ENCODE measurements at places on chromosomes 5 and 9.

DNA sequence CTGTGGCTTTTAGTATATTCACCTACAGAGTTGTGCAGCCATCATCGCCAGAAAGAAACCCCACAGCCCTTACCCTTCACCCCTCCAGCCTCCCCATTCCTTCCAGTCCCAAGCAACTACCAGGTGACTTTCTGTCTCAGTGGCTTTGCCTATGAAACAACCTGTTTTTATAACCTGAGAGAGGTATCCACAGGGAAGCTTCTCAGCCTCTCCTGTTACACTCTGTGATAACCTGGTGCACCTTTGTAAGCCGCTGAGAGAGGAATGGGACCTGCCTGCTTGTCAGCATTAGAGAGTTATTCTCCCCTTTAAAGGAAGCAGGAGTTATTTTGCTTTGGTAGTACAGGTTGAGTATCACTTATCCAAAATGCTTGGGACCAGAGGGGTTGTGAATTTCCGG, 93.6 kb downstream of the TRIO start:
- DNase-seq: no peak

DNA sequence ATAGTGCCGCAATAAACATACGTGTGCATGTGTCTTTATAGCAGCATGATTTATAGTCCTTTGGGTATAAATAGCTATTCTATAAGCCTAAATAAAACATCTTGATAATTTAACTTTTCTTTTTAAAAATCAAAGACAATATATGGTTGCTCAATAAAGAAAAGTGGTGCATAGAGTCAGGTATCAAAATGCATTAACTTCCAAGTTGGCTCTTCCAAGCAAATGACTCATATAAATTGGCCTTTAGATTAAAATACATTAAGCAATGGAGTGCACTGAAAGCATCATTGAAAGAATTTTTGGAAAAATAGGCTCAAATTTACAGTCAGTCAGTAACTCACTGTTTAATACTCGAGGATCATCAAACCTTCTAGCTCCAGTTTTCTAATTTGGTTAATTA, 106.6 kb downstream of the PLCXD3 start:
- DNase-seq: no peak

- DNase-seq: no peak
These were observed 420.5 kb upstream of the CD180 start for GRCh38 chr5:67617051-67617450.

GRCh38 chr9:128706671-128707381, 4.5 kb downstream of the PKN3 start:
- no peak for DNase-seq
